ENCODE measurements at places on chromosomes 13 and 19.

DNA sequence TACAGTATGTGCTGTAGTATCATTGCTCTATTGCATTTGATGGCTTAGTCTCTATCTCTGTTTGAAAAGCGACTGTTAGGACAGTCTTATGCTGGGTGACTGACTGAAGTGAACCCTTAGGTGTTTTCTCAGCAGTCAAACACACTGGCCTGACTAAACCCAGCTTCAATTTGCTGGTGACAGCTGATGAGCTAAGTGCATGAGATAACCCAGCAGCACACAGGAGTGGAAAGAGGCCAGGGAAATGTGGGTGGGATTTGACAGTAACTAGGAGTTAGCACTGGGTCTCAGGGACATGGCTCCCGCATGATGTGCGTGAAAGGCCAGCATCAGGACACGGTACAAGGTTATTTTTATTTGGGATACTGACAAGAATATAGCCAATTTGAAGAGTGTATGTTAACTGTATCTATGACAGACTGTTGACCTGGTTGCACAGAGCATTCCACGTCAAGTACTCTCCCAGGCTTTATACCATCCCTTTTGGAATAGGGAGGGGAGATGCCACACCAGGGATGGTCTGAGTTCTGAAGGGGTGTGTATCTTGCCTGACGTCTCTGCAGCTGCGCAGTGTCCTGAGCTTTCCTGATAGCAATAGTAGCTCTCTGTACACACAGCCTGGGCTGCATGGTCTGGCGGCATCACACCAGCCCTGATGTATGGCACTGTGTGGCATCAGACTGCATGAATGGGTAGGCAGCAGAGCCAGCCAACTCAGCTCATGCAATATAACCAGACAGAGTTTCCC lies 144.8 kb downstream of the FLT1 start:
- DNase-seq = no peak

- no peak for DNase-seq
Observed at GRCh38 chr19:45355910-45356309, 14.5 kb downstream of the ERCC2 start.

GRCh38 chr13:26872525-26873385 lies 112.2 kb upstream of the GPR12 start:
- DNase-seq = peak; percentile 28

GRCh38 chr19:48970139-48970766 lies 5.1 kb downstream of the FTL start:
- no peak for DNase-seq

- DNase-seq = no peak
Observed at GRCh38 chr13:99083981-99084380, 106.1 kb upstream of the DOCK9 start.

DNA sequence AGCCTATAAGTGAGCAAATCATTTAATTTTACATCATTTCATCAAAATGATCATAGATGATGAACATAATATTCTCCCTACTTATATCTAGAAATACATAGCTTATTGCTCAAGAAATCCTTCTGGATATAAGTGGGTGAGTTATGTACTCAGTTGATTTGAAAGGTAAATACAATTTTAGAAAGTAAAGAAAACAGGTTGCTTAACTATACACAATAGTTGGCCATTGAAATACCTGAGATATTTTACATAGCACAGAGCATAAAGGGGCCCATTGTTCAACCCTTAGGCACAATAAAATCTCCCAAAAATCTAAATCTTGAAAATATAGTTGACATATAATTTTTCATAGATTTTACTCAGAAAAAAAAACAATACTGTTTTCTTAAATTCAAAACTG lies 782.0 kb upstream of the KLHL1 start:
- DNase-seq = no peak

DNA sequence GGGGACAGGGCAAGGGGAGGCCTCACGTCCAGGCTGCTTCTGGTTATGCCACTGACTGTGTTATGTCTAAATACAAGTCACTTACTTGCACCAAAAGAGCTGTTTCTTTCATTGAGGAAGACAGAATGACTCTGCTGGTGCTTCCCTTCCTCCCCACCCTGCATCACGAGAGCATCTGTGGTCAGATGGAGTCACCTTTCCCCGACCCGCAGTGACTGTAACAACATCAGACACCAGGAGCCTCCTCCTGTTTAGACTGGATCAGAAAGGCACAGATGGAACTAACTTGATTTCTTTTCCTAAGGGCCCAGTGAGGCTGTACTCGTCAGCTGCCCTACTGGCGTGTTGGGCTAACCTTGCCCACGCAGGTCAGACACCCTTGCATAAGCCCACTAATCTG lies 90.3 kb upstream of the ZNF536 start:
- DNase-seq = no peak

- no peak for DNase-seq
Observed at GRCh38 chr13:22175815-22176214, 504.9 kb downstream of the FGF9 start.

- no peak for DNase-seq
Observed at GRCh38 chr19:10450853-10451609, 30.7 kb downstream of the PDE4A start.

DNA sequence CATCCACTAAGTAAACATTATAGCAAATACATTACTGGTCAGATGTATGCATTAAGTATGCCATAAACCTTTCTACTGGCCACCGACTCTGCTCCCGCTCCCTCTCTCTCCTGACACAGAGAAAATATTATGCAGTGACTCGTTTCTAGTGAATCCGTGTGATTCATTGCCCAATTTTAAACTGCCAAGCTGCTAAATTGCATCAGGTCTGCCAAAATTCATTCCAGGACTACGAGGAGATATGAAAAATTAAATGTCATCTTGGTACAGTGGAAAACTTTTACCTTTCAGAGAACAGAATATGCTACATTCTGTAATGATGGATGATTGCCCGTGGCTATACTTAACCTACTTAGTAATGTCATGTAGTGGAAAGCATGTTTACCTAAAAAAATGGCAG lies 368.8 kb upstream of the TSHZ3 start:
- DNase-seq = no peak

GRCh38 chr13:94121686-94122085 lies 357.8 kb downstream of the DCT start:
- DNase-seq = no peak

DNA sequence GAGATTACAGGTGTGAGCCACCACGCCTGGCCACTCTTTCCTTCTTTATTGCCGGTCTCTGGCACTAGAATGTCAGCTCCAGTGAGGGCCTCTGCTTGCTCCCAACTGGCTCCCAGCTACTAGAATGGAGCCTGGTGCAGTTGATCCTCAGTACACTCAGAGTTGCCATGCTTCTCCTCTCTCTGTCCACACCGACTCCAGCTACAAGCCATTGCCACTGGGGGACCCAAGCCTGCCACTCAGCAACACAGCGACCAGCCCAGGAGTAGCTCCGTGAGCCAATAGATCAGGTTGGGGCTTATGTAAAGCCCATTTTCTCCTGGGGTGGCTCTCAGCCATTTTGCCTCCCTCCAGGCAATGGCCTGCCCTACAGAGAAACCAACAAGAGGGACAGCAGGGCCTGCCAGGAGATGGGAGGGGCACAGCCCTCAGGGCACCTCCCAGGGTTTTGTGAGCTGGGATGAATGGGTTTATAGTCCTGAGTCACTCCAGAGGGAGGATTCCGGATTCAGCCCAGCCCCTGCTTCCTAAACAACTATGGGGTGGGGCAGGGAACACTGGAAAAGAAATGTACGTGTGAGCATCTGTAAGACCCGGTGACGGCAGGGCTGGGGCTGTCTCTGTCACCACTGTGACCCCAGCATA lies 36.5 kb downstream of the OPA3 start:
- DNase-seq = no peak

DNA sequence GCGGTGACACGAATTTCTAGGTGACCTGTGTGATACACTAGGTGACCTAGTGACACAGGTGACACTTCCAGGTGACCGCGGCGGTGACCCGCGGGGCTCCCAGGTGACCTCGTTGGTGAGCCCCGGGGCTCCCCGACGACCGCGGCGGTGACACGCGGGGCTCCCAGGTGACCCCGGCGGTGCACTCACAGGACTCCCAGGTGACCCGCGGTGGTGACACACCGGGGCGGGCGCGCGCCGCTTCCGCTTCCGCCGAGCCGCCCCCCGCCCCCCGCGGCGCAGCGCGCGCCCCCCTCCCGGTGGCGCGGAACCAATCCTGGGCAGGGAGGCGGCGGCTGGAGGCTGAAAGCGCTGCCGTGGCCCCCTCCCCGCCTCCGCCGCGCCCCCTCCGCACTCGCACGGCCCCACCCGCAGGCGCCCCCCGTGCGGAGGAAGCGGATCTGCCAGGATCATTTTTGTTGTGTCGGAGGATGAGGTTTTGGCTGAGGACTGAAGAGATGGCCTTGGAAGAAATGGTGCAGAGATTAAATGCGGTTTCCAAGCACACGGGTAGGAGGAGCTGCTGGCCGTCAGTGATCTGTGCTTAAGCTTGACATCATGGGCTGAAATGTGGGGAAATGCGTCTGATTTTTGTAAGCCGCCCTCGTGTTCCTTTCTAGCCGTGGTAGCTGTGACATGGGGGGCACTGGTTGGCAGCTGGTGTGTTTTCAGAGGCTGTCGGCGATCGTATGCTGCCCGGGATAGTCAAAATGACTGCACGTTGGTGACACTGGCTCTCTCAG lies at the start of gene MCF2L:
Gene MCF2L (plus strand): TSS at position 305 of the 782 bp plus-strand sequence. CDS start 166 bp downstream, at position 471.
- DNase-seq = peak; percentile 12

DNA sequence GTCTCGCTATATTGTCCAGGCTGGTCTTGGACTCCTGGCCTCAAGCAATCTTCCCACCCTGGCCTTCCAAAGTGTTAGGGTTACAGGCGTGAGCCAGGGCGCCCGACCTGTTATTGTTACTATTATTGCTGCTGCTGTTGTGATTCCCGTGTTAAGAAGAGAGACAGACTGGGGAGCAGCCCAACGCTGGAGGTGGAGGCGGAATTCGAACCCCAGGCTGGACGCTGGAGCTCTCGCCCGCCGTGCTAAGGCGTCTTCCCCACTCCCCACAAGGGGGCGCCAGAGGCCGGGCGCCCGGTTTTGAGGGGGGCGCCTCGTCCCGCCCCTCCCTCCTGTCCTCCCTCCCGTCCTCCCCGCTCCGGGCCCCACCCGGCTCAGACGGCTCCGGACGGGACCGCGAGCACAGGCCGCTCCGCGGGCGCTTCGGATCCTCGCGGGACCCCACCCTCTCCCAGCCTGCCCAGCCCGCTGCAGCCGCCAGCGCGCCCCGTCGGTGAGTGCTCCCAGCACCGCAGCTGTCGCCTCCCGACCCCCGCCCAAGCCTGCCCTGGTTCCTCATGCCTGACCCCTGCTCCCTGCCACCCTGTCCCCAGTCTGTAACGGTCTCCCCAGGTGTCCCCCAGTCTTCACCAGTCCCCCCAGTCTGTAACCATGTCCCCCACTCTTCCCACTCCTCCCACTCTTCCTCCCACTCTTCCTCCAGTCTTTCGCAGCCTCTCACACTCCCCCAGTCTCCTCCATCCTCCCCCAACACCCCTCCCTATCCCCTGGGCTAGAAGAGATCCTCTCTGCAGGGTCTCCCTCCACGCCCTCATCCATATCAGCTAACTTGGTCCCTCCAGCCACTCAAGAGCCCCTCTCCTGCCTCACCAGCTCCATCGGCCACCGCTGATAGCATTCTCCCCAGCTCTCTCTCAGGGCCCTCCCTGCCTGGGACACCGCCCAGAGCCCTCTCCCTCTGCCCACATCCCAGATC lies at the start of gene EHD2:
Gene EHD2 (plus strand): TSS at position 377 of the 976 bp plus-strand sequence. CDS start 3,191 bp downstream, outside the sequence.
- no peak for DNase-seq

- no peak for DNase-seq
Observed at GRCh38 chr13:44904967-44905366, 84.3 kb downstream of the NUFIP1 start.

DNA sequence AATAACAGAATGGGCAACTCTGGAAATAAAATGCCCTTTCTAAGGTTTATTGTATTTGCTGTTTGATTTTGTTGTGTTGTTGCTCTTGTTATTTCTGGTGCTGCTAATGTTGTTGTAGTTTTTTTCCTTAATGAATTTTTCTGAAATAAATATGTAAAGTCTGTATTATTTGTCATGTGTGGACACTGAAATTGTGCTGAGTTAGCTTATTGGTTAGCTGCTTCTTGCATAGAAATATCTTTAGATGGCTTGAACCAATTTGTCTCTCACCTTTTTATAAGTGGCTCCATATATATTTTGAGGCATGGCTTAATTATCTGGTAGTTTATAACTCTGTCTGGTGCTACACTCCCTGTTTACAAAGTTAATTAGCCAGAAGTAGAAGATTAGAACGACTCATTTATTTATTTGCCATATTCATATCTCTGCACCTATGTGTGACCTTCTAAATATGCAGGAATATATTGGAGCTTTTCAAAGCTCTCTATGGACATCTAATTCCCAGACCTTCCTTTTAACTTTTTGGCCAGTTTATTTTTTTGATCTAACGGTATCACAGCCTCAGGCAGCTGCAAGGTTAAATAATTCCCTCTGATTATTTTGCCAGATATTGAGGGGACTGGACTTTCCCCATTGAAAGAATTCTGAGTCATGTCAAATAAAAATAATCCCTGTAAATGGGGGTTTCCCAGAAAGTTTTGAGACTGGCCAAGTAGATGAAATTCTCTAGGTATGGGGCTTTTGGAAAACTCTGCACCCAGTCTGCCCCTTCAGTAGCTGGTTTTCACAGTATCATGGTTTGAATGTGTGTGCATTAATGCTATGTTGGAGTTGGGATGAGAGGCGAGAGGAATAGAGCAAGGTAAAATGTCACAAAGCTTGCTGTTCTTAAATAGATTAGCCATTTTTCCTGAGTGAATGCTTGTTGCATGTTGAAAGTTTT lies 1331.7 kb upstream of the MIR17HG start:
- DNase-seq = no peak

GRCh38 chr13:50322006-50322405 lies 306.8 kb downstream of the KCNRG start:
- DNase-seq = no peak

DNA sequence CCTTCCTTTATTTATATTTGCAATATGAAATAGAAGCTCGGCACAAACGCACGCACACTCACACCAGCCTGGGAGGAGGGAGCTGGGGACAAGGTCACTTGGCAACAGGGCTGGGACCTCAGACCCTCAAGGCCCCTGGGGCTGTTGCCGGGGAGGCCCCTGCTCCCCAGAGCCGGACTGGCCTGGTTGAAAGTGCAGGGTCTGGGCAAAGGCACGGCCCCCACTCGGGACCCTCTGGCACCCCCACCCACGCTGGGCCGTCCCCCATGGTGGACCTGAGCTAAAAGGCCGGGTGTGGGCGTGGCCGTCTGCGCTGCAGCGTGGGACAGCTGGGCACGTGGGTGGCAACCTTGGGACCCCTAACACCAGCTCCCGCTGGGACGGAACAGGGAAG lies 1.2 kb upstream of the TMEM86B start:
- no peak for DNase-seq

GRCh38 chr13:35039012-35039411 lies 96.9 kb downstream of the NBEA start:
- DNase-seq = no peak
